Stomach (tissue), 19 donors: ENCODE measurements at places on chromosomes 1 and 21. TPM values are rescaled to one million over a fixed set of nuclear protein-coding genes. Genes with fewer than 3 reads are reported as not detected.
A peak's percentile ranks its signal among the peaks of the same experiment; 100 is the strongest.

ELAPOR1 gene
- 84.3 TPM for total RNA-seq

DNA sequence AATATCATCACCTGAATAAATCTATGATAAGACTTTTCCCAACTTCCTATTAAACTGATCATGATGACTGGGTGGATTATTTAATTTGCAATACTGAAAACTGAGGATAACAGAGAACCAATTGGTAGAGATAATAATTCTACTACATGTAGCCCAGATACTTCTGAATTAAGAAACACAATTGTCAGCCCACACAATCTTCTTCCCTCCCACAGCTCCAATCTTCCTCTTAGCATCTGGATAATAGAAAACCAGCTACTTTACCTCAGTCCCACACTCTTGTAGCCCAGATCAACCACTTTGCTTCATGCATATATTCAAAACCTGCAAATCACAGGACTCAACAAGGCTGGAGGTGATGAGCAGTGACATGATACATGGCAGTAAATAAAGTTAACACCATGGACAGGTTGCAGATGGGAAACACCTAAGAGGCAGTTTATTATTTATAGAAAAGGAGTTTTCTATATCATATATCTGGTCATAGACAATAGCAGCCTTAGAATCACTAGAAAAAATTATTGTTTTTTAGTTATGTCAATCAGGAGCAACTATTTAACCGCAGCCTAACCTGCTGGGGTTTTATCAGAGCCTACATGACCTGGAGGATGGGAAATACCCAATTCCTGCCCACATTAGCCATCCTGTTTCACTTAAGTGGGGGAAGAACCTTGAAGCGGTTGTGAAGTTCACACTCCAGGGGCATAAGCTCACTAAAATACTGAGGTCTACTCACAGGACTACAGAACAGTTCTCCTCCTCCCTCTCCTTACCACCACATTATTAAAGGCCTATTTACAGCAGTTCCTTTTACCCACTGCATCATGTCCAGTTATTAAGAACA, 16.7 kb downstream of the FRRS1 start:
- no peak for DNase-seq

- no peak for DNase-seq
Observed at GRCh38 chr1:68377098-68377497, 72.7 kb downstream of the RPE65 start.

GRCh38 chr21:25985990-25986389, 184.6 kb downstream of the APP start:
- DNase-seq = no peak

- DNase-seq = no peak
Observed at GRCh38 chr1:184620469-184620868, 134.2 kb downstream of the EDEM3 start.

- DNase-seq = no peak
Observed at GRCh38 chr1:210525716-210526454, 197.2 kb downstream of the HHAT start.

DDAH1 gene
- 113 TPM for total RNA-seq

- no peak for DNase-seq
Observed at GRCh38 chr1:51247499-51247898, 11.4 kb downstream of the RNF11 start.

ATP5PO gene
- 382 TPM for total RNA-seq

GRCh38 chr1:198612471-198613260, 26.2 kb upstream of the PTPRC start:
- no peak for DNase-seq

GRCh38 chr1:187091666-187092065, 262.9 kb downstream of the PLA2G4A start:
- no peak for DNase-seq

DNA sequence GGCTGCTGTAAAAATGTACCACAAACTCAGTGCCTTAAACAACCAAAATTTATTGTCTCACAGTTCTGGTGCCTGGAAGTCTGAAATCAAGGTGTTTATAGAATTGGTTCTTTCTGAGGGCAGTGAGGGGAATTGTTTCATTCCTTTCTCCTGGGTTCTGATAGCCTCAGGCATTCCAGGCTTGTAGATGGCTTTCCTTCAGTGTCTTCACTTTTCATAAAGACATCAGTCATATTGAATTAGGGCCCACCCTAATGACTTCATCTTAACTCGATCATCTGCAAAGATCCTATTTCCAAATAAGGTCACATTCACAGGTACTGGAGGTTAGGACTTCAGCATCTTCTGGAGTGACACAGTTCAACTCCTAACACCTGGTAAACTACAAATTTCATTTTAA, 15.0 kb downstream of the CDKN2C start:
- no peak for DNase-seq

DNA sequence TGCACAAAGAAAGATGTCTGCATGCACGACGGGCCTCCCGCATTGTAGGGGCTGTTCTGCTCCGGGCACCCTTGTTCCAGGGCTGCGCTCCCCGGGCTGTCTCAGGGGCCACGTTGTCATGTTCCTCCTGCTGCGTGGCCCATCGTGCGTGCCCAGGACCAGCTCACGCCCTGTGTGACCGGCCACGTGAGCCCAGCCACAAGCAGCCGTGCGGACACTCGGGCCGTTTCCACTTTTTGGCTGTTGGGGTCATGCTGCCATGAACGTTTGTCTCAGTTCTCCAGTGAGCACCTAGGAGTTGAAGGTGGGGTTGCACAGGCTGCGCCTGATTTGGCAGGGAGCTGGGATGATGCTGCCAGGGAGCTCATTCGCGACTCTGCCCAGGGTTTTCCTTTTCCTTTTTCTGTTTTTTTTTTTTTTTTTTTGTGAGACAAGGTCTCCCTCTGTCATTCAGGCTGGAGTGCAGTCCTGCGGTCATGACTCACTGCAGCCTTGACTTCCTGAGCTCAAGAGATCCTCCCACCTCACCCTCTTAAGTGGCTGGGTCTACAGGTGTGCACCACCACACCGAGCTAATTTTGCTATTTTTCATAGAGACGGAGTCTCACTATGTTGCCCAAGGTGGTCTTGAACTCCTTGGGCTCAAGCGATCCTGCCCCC, 17.4 kb downstream of the PDXK start:
- DNase-seq = no peak

- DNase-seq = no peak
Observed at GRCh38 chr1:220356981-220357850, 85.0 kb upstream of the RAB3GAP2 start.

DNA sequence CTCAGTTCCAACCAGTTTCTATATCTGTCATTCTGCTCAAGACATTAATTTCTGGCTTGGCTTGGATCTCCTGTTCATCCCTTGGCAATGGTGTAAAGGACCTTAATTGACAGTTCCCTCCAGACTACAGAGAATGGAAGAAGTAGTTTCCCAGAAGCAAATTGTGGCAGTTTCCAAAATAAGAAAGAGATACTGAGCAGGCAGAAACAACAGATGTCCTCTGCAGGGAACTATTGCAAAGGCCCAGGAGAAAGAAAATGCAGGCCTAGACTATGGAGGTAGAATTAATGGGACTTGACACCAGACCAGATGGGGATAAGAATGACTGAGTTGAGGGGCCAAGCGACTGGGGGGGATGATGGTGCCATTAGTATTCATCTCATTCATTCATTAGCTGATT, 6.1 kb upstream of the AK2 start:
- no peak for DNase-seq

- no peak for DNase-seq
Observed at GRCh38 chr1:233700338-233700737, 86.4 kb downstream of the KCNK1 start.

- no peak for DNase-seq
Observed at GRCh38 chr1:33396188-33397124, 34.4 kb downstream of the PHC2 start.

- no peak for DNase-seq
Observed at GRCh38 chr1:1163538-1164070, 10.1 kb upstream of the TTLL10 start.

DNA sequence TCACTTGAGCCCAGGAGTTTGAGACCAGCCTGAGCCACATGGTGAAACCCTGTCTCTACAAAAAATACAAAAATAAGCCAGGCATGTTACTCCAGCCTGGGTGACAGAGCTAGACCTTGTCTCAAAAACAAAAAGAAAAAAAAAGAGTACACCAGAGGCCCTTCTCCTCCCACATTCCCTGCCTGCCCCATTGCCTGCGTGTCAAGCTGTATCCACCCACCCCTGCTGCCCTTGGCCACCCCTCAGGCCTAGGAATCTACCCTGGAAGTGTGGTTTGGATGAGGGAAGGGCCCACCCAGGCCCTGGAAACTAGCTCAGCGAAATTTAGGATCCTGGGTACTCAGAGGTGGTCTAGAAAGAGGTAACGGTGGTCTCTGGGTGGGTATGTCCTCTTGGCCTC, 25.7 kb upstream of the WASF2 start:
- DNase-seq = no peak

GRCh38 chr1:48470481-48470855, 1.5 kb downstream of the SPATA6 start:
- DNase-seq = peak; percentile 72

GRCh38 chr1:153397924-153398651, 7.2 kb upstream of the S100A8 start:
- DNase-seq = no peak

DNA sequence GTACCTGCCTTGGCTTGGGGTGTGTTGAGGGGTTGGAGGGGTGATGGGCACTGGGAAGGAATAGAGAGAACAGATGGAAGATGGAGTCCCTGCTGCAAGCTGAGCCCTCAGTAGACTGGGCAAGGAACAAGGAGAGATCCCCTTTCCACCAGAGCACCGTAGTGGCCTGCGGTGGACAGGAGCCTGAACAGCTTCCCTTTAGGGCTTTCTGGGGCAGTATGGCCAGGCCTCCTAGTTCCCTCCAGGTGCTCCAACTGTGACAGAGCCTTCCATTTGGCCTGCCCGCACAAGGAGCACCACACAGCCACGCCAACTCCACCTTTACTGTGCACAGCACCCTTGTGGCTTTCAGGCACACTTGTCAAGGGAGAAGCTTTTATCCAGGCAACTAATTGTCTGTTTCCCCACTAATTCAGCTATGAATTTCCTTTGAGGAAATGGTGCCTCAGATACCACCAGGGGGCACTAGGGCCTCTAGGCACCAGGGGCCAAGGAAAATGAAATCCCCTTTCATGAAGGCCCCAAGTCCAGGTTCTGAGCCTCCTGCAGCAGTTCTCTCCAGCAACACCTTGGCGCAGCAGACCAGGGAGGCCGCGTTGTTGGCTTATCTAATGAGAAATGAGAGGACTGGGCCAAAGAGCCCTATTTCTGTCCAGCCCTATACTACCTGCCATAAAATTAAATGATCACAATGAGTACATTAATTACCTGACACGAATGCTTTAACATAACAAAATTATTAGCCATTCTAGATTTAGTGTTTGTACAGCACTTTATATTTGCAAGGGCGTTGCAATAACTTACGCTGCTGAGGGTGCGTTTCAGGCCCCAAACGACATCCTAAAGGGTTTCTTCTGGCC, 23.1 kb upstream of the ERI3 start:
- DNase-seq = peak; percentile 57

- DNase-seq = no peak
Observed at GRCh38 chr1:224358237-224358636, 1.6 kb downstream of the CNIH4 start.

DNA sequence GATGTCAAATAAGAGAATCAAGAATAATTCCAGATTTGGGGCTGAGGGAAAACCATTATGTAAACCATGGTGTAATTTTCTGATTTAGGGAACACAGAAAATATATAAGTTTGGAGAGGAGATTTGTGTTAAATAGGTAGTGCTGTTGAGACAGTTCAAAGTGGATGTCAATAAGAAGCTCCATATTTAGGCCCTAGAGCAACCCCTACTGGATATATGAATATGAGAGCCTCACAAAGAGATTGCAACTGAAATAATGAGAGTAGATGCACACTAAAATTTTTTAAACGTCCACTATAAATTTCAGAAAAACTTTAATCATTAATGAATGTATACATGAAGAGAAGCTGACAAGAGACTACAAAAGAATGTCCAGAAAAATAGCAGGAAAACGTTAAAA, 1447.8 kb upstream of the PRMT6 start:
- DNase-seq = no peak

DNA sequence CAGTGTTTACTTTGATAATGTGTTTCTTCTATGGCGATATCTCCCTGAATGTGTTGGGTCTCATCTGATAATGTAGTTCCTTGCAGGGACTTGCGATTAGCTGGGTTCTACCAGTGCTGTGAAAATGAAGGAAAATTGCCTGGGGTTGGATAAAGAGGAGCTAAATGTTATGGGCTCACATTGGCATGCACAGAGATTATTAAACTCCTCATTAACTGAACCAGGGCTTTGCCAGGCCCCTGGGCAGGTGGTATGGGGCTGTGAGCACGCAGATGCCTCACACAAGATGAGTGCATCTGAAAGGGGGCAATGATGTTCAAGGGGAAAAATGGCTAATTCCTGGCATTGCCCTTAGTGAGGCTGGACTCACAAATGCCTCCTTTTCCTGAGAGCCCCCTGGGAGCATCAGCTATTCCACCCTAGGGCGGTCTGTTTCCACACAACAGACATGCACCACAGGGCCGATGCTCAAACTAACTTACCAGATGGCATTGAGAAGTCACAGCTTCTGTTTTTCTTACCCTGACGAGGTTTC, 321.1 kb downstream of the SEC16B start:
- DNase-seq = no peak
